ENCODE measurements at places on chromosomes 3 and 15. TPM values are rescaled to one million over a fixed set of nuclear protein-coding genes. Genes with fewer than 3 reads are reported as not detected.

The UNC45A gene
- 75.6 TPM for total RNA-seq

The IL17RD gene
- total RNA-seq, result 13.6 TPM

The TMEM212 gene
- not detected for total RNA-seq

The CACNA2D2 gene
- total RNA-seq, result not detected

The MAGI1 gene
- 30.2 TPM for total RNA-seq

The SPCS1 gene
- 18.6 TPM for total RNA-seq

The MYO5C gene
- 0.36 TPM for total RNA-seq

The CHST14 gene
- total RNA-seq, result 14.9 TPM

The ATP1B3 gene
- 68.4 TPM for total RNA-seq

The UCN2 gene
- total RNA-seq, result 0.54 TPM

The NKTR gene
- total RNA-seq, result 101 TPM

The AGBL1 gene
- total RNA-seq, result not detected

The MESP2 gene
- total RNA-seq, result 2.9 TPM

The PROS1 gene
- total RNA-seq, result 109 TPM

The CCDC54 gene
- not detected for total RNA-seq

The MME gene
- 50.4 TPM for total RNA-seq

The DVL3 gene
- 66.8 TPM for total RNA-seq

The XCR1 gene
- total RNA-seq, result not detected

The ROBO1 gene
- total RNA-seq, result 25.3 TPM

The KNSTRN gene
- total RNA-seq, result 44.1 TPM

The PLSCR5 gene
- total RNA-seq, result not detected

The SERPINI1 gene
- total RNA-seq, result 3.7 TPM
